Iris pigment epithelial cell (primary cell): ENCODE measurements at places on chromosomes 11 and 22.

DNA sequence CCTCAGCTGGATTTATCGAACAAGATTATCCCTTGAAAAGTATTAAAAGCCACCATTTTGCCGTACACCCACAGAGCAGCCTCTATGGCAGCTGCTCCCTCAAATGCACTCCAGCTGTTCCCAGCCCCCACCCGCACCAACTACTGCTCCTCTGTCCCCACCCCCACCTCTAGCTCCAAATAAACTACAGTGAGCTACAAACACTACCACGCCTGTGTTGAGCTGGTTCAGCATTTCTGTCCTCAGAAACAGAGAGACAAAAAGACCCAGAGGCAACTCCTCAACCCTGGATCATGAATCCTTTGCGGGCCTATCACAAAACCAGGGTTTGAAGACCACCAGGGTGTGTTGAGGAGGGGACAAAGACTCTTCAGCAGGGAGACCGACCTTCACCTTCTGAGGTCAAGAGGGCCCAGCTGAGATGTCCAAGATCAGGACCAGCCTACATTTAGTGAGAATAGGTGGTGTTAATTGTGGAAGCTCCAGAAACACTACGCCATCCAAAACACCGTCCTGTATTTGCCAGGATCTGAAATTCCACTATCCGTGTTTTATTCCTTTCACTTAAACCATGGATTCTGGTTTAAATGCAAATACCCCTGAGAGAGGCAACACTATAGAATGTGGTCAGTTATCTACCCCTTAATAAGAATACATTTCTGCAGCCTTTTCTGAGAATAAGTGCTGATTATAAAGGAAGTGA is 195.9 kb downstream of the DSCAML1 start:
- DNase-seq: no peak

DNA sequence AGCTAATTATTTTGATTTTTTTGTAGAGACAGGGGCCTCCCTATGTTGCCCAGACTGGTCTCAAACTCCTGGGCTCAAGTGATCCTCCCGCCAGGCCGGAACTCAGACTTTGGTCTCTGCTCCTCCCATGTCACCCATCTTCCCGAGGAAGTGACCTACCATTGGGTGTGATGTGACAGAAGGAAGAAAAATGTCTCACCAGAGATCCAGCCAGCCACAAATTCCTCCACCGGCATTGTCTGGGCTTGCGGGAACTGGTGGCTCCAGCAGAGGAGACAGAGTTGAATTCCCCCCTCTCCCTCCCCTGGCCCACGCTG is 772 bp downstream of the SLC25A45 start:
- peak; percentile 61 for DNase-seq

- no peak for DNase-seq
Measured at GRCh38 chr11:122127020-122127419, 11.0 kb upstream of the BLID start.

DNA sequence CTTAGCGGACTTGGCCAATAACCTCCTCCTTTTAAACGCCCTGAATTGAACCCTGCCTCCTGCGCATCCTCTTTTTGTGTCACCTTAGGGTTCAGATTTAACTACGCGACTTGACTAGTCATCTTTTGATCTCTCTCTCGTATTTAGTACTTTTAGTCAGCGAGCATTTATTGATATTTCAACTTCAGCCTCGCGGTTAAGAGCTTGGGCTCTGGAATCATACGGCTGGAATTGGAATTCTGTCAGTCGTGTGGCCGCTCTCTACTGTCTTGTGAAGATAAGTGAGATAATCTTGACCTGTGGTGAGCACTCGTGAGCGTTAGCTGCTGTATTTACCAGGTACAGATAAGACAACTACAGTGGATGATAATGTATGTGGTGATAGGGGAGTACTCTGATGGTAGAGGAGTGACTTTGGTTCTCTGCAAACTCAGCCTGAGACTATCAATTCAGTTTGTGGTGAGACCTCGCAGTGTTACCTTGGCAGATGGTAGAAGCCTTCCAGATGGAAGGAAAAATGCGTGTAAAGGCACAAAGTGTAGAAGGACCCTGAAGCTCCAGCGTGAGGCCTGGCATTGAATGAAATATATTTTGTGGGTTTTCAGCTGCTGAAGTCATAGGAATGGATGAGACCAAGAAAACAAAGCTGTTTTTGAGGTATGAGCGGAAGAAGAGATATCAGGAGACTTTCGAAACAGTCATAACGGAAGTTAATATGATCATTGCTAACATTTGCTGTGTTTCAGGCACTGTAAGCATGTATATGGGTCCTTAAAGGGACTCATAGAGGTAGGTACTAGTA is 682 bp downstream of the ATM start:
- DNase-seq: peak; percentile 50

GRCh38 chr22:31818481-31819392 is 64.9 kb downstream of the DEPDC5 start:
- DNase-seq: peak; percentile 69
